ENCODE measurements at places on chromosomes 2 and 18.

DNA sequence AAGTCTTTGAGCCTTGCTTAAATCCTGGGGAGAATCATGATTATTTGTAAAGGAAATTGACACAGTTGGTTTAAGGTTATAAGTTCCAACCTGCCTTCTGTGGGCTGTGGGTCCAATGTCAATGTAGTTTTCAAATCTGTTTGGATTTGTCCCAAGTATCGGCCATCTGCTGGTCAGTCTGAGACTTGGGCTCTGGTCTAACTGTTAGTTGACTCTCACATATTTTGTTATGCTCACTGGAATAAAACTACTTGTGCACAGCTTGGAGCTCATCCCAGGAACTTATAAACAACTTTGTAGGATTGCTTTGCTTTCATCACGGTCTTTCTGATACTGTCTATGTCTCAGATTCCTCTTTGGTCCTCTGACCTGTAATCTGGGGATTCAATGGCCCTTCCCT lies 1026.2 kb upstream of the ZEB2 start:
- no peak for DNase-seq

DNA sequence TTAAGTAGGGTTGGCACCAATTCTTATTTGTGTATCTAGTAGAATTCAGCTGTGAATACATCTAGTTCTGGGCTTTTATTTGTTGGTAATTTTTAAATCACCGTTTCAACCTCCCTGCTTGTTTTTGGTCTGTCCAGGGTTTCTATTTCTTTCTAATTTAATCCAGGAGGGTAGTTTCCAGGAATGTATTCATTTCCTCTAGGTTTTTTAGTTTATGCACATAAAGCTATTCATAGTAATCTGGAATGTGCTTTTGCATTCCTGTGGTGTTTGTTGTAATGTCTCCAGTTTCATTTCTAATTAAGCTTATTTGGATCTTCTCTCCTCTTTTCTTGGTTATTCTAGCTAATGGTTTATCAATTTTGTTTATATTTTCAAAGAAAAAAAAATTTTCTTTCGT lies 1361.8 kb upstream of the DDX18 start:
- DNase-seq, result peak; percentile 5

DNA sequence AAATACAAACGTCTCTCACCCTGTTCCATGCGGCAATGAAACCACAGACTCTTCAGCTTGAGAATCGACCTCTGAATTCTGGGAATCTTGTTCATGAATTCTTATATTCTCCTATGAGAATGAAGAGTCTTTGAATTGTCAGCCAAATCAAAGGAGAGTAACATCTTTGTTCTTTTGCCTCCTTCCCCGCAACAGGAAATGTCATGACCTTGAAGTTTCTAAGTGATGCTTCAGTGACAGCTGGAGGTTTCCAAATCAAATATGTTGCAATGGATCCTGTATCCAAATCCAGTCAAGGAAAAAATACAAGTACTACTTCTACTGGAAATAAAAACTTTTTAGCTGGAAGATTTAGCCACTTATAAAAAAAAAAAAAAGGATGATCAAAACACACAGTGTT lies 21.8 kb downstream of the TNFAIP6 start:
- no peak for DNase-seq

- DNase-seq, result no peak
Measured at GRCh38 chr2:158459161-158460003, 2.6 kb downstream of the PKP4 start.

DNA sequence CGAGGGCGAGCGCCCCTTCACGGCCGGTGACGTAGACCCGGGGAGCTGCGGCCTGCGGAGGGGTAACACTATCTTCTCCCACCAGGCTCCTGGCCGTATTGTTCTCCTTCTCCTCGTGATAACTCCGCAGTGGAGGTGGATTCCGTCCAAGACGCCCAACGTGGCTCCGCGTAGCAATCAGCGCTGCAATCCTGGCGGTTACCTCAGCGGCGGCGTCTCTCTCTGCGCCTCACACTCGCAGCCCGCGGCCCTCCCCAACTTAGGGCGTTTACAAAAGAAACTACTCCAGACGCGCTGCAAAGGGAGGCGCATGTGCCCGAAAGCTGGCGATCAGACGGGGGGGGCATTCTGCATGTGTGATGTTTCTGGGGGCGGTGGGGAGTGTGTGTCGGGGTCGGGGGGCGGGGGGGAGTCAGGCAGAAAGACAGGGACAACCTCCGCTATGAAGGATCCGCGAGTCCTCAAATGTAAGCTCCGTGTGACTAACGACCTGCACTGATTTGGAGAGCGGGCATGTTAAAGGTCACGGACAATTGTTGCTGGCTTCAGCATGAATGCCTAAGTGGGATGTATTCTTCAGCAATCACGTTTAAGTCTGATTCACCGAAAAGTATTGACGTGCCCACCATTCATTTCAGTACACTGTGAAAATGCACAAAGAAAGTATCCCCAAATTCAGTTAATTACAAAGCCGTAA lies 1.3 kb upstream of the ZNF516 start:
- DNase-seq, result no peak

DNA sequence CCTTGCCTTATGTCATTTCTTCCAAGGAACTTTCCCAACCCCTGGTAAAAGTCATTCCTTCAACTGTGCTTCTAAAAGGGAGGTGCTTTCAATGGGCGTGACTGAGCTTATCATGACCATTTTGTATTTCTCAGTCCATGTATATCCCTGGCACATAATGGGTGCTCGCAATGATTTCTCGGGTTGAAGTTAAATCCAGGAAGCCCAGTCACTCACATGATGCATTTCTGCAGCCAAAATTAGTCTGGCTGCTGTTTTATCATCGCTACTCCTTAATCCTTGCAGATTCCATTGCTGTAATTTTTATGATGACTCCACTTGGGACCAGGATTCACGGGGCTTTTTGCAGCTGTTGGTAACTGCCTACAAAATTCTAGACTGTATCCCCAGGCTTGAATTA lies 25.9 kb upstream of the RFX8 start:
- no peak for DNase-seq

GRCh38 chr2:150413366-150413765 lies 74.1 kb downstream of the RND3 start:
- DNase-seq, result no peak

DNA sequence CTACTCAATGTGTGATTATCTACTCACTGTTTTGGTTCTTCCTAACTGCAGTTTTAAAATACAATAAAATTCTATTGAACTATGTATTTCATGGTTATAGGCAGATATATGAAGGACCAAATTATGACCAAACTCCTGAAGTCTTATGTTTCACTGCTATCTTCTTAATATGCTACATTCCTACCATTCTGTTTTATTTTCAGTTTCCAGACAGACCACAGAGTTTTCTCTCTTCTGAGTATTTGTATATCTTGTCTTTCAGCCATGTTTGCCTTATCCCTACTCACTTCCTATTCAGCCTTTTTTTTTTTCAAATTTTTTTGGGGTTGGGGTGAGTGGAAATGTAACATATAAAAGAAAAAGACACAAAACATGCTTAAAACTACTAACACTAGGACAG lies 6.3 kb downstream of the RFTN2 start:
- peak; percentile 30 for DNase-seq

DNA sequence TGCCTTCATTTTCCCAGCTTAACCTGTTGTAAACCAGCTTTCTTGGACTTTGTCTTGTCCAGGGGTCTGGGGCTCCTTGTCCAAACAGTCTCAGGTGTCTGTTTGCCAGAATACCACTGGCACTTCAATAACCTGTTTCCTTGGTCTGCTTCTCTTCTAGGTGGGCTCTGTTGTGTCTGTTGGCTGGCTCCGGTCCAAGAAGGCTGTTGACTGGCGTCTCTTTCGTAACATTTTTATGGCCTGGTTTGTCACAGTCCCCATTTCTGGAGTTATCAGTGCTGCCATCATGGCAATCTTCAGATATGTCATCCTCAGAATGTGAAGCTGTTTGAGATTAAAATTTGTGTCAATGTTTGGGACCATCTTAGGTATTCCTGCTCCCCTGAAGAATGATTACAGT lies 17.0 kb downstream of the SLC20A1 start:
- no peak for DNase-seq

DNA sequence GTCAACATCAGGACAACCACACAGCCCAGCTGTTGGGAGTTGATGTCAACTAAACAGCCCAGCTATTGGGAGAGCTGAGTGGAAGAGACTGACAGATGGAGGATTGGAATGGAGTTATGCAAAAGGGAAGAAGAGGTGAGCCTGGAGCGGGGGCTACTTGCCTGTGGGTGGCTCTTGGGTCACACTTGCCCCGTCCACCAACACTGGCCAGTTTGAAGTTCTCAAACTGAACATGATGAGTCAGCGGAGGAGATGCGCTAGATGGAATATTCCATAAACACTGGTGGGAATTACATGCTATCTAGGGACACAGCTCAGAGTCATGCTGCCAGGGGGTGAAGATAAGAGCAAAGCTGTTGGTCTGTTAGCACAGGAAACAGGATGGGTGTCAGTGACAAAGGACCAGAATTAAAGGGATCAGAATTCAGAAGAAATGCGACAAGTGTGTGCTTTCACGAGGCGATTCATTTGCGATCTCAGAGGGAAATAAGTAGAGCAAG lies 33.2 kb upstream of the AGAP1 start:
- DNase-seq, result no peak

DNA sequence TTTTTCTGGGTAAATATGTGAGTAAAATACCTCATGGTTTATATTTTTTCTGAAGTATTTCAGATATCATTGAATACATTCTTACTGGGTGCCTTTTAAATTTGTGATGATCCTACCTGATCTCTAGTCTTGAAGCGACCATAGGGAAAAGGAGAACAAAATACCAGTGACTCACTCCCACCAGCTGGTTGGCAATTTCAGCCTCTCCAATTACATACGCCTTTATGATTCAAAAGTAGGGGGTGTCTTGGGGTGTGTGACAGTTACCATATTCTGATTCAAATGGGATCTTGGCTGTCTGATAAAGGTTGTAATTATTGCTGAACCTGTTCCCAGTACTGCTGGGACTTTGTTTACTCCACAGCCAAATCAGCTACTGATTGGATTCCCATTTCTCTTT lies 175.9 kb upstream of the NXPH2 start:
- no peak for DNase-seq

DNA sequence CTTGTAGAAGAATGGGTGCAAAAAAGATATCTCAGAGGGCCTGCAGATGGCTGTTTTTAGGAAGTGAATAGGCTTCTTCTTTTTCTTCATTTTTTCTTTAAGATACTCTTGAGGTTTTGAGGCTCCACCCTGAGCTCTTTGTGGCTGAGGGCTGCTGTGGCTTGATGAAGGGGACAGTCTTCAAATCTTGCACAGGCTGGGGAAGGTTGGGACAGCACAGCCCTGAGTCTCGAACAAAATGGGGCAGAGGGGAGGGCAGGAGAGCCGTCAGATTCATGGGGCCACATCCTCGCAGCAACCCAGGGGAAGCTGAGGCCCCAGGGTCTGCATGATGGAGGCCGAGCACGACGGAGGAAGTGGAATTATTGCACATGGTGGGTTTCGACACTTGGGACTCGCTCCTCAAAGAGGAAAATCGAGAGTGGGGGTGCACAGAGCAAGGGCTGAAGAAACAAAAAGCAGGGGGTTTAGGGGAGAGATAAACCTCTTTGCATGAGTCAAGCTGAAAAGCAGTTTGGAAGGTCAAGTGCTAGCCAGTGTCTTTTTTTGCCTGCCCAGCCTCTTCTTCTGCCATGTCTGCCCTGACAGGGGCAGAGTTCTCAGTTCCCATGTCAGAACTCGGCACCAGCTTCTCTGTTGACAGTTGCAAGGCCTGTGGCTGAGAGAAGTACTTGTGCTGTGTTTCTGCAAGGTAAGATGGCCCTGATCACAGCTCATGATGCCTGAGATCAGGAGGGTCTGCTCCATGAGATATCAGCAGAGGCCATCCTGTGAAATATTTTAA lies 19.5 kb downstream of the INPP4A start:
- no peak for DNase-seq

GRCh38 chr2:49972699-49973098 lies 818.4 kb upstream of the FSHR start:
- no peak for DNase-seq

DNA sequence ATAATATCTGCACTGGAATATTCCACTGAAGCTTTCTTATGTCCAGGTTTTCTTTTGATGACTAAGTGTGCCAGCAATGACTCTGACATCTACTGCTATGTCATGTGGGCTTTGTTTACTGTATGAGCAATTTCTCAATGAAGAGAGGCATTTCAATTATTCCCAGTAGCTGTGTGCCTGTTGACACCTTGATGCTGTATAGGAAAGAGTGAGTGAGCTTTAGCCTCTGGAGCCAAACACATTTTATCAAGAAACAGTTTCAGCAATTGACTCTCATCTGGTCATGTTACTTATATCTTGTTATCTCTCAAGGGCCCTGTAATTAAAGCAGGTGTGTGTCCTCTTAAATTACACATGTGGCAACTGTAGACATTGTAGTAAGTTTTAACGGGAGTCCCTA lies 493.2 kb upstream of the FANCL start:
- peak; percentile 46 for DNase-seq

DNA sequence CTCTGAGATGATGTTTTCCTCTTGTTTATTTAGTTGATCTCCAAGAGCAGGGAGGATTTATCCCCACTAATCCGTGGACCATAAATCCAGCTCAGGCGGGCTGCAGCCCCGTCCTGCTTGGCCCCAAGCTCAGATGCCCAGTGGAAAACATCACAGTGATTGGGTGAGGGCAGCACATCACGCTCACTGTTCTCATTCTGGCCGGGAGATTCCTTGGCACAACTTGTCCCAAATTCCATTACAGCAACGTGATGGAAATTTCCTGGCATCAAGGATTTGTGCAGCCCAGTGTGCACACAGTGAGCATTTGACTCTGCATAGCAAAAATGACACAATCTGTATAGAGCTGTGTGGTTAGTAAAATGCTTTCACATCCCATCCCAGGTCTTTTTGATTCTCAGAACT lies 96.8 kb downstream of the VAPA start:
- DNase-seq, result peak; percentile 93

GRCh38 chr18:49784427-49785185 lies 28.7 kb downstream of the ACAA2 start:
- peak; percentile 10 for DNase-seq

DNA sequence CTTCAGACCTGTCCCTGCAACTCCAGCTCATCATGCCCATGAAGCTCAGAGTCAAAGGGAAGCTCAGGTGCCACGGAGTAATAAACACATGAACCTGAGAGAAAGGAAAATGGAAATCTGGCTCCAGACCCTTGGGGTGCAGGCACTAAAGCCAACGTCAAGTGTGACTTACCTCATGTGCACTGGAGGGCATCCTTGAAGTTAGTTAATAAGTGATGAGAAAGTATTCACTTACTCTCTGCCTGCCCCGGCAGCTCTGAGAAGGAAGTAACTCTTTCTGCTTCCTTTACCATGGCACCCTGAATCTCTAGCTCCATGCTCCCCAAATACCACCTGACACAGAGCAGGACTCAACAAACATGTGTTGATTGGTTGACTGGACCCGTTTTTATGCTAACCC lies 21.4 kb upstream of the AGAP1 start:
- no peak for DNase-seq
